ENCODE measurements at places on chromosomes 3 and 15.

GRCh38 chr15:95129574-95129973 is 898.2 kb downstream of the MCTP2 start:
- no peak for DNase-seq

DNA sequence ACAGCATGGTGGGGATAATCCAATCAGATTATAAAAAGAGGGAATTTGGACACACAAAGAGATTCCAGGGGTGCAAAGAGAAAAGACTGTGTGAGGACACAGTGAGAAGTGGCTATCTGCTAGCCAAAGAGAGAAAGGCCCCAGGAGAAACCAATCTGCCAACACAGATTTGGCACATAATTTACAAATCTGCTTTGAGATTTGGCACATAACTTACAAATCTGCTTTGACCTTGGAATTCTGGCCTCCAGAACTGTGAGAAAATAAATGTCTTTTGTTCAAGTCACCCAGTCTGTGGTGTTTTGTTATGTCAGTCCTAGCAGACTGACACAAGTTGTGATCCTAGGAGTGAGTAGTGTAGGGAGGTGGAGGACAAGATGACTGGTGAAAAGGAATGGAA is 3.5 kb upstream of the TM4SF18 start:
- DNase-seq, result no peak

DNA sequence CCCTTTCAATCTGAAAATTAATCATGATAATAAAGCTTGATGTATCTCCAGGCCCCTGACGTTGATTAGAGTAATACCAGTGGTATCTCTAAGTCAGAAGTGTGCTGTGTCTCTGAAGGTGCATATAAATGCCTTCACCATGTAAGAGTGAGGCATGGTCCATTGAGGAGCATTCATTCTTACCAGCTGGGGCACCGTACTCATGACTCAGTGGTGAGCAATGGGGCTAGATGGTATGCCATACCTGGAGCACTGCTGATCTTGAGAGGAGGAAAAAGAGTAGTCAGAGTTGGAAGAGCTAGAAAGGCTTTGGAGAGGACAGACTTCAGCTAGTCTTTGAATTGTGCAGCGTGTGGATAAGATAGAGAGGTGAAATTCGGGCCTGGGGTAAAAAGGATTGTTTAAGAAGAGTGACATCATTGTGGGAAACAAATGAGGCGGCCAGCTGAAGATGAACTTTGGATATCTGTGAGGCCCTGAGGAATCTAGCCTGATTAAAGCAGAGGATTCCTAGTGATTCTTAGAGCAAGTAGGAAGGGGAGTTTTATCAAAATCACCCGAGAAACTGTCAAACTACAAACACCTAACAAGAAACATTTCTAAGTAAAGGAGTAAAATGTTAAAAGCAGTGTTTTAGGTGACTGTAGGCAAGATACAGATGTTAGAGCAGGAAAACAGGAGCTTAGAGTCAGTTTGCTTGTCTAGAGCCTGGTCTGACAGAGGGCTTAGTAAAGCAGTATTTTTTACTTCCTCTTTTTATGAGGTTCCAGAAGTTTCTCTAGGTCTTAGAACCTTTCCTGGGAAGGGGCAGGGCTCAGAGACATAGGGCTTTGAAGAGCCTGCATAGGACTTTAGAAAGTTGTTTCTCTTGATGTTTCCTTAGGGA is 13.6 kb downstream of the TMOD3 start:
- no peak for DNase-seq

- no peak for DNase-seq
These were observed 119.1 kb upstream of the PLCL2 start for GRCh38 chr3:16765661-16766060.

DNA sequence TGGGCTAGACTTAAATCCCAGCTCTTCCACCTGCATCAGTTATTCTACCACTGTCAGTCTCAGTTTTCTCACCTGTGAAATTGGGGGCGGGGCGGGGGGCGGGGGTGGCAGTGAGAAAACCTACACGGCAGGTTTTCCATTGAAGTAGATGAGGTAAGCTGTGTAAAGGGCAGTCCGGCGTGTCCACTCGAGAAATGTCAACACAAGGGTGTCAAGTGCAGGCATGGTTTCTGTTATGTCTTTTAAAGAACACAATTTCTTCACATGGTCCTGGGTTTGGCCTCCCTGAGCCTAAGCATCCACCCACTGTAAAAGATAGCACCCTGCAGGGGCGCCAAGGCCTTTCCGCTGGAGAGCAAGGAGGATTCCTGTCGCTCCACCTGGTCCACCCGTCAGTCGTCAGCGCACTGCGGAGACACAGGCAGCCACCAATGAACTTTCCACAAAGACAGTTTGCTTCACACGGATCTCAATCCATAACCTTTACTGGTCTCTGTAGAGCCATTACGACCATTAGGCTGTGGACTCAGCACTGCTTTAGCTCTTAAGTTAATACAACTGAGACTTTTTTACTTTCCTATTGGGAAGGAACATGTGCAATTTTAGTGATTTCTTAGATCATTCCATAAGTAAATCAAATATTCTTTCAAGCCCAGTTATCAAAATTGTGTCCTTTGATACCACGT is 99.5 kb upstream of the FOXB1 start:
- DNase-seq, result no peak

- no peak for DNase-seq
These were observed 47.3 kb downstream of the VGLL4 start for GRCh38 chr3:11596387-11596786.

DNA sequence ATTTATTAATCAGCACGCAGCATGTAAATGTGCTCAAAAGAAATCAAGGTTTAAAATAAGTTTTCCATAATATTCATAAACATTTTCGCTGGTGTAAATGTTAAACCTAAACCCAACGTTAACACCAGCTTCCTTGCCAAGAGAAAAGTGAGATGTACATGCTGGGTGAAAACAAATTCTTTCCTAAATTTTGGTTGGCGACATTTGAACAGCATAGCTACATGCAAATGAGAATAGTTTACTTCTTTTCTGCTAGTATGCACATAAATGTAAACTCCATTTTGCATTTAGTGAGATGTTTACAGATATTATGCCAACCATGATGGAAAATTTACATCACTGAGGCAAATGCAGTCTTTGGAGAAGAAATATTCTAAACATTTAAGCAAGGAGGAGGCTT is 182.2 kb downstream of the GAP43 start:
- no peak for DNase-seq

DNA sequence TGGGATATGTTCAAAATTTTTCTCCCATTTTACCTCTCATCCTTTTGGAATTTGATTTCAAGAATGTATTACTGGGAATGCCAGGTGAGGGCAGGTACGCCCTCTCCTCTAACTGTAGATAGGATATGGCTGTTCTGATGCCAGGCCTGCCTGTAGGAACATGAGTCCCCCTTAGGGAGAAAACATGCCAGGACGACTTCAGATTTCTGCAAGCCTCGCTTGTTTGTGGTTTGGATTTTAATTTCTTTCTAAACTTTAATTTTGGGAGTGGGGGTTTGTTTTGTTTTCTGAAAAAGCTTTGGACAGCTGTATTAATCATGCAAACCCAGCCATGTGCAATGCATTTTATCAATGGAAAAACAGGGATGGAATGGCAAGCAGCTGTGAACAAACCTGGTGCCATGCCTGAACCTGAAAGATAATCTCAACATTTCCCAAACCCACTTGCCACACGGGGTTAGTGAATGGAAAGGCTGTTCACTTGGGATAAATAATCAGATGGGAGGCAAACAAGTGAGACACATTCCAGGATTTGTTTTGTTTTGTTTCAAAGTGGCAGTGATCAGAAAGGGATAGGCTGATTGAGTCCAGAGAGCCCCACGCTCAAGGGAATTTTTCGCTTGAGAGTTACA is 207.6 kb downstream of the GAP43 start:
- DNase-seq, result no peak

DNA sequence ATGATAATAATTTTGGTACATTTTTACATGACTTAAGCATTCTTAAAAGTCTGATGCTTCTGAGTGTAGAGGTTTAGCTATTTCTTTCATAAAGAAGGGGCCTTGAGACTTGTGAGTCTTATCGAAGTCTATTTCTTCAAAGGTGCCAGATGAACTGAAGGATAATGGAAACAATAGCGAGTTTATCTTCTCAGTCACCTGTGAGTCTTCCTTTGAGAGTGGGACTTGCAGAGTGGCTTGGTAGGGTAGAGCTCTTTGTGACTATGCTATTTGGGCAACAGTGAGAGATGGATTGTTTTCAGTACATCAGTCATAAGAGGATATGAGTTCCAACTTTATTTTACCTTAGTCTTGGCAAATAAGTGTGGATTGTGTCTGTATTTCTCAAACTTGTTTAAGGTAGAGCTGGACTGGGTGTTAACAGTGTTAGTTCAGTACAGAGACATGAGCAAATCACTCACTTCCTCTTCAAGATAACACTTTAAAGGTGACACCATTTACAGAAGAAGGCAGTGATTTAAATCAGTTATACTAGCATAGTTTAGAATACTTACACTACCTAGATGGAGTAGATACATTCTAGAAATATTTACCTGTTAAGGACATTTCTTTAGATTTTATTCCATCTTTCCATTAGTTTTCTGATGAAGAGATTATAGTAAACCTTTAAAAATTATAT is 3.2 kb downstream of the AKAP13 start:
- DNase-seq, result no peak

GRCh38 chr3:33062866-33063265 is 34.1 kb downstream of the GLB1 start:
- no peak for DNase-seq

DNA sequence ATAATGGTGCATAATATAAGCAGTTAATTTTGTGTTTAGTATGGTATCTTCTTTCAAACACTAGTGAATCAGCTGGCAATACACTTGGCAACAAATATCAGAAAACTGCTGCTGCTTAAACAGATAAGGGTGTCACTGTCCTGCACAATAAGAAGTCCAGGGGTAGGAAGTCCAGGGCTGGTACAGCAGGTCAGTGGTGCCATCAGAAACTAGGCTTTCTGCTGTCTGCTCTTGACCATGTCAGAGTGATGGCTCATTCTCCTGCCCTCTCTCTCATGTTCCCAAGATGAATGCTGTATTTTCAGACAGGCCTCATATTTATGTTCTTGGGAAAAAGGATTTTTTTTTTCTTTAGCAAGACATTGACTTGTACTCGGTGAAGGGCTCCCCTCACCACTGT is 9.2 kb upstream of the GRK7 start:
- no peak for DNase-seq

GRCh38 chr15:77633134-77633912 is 611 bp upstream of the LINGO1 start:
- DNase-seq, result peak; percentile 62

GRCh38 chr15:31275331-31276262 is 51.0 kb upstream of the KLF13 start:
- no peak for DNase-seq

DNA sequence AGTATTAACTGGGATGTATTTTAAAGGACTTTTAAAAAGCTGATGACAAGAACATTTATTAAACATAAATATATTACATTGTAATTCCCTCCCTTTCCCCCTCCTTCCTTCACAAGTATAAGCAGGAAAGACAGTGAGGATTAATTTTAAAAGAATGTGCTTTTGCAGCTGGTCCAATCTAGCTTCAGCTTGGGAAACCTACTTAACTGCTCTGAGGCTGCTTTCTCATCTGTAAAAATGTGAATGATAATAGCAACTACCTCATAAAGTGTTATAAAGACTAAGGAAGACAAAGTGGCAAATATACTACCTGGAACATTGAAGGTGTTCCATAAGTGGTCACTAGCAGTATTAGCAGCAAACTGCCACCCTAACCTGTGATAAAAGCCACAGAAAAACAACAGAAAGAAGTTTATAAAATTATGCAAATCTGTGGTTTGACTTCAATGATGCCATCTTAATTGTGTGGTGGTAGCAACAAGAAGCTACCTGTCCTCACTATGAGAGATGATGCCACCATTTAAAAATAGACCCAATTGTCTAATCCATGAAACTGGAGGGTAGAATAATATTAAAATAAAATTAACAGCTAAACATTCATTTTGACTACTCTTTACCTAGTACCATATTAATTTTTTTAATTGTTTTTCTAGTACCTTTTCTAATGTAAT is 20.0 kb downstream of the DHX36 start:
- no peak for DNase-seq

GRCh38 chr3:152910211-152910610 is 75.3 kb downstream of the P2RY1 start:
- no peak for DNase-seq

GRCh38 chr3:167733961-167734497 is 663 bp downstream of the PDCD10 start:
- no peak for DNase-seq

Measured in stimulated activated CD4-positive, alpha-beta T cell treated with anti-CD3 and anti-CD28 coated beads, Interleukin-12 subunit alpha, Interleukin-12 subunit beta, amount 100 ng/mL, for 4 hours (primary cell).